ENCODE measurements at places on chromosomes 7 and 10. TPM values are rescaled to one million over a fixed set of nuclear protein-coding genes. Genes with fewer than 3 reads are reported as not detected.

The ZNF777 gene
- 7.7 TPM for total RNA-seq

The SLC29A4 gene
- 2.2 TPM for total RNA-seq

The GSTO2 gene
- 1.9 TPM for total RNA-seq

The HEPACAM2 gene
- not detected for total RNA-seq

The NXPH1 gene
- not detected for total RNA-seq

The CALHM1 gene
- not detected for total RNA-seq

The STK32C gene
- total RNA-seq: 8.6 TPM

The FAM241B gene
- not detected for total RNA-seq

The TAS2R38 gene
- total RNA-seq: not detected

The CLDN4 gene
- 0.86 TPM for total RNA-seq

The CLRN3 gene
- not detected for total RNA-seq

The TECPR1 gene
- 26.1 TPM for total RNA-seq

The GIMAP7 gene
- not detected for total RNA-seq

The CPED1 gene
- total RNA-seq: 95.9 TPM

The PSD gene
- total RNA-seq: 1.6 TPM

The ARID5B gene
- total RNA-seq: 162 TPM

The CLDN15 gene
- 3.2 TPM for total RNA-seq

The FKBP6 gene
- total RNA-seq: not detected

The TMEM120A gene
- total RNA-seq: 18.4 TPM

The RASSF4 gene
- 6.8 TPM for total RNA-seq
